Cerebellar nuclear complex (tissue), 1 donor: ENCODE measurements at places on chromosomes 1 and 21.

GRCh38 chr1:6869545-6869944, 84.3 kb downstream of the CAMTA1 start:
- no peak for DNase-seq

- DNase-seq = no peak
Observed at GRCh38 chr21:43872531-43873197, 7.6 kb downstream of the AGPAT3 start.

DNA sequence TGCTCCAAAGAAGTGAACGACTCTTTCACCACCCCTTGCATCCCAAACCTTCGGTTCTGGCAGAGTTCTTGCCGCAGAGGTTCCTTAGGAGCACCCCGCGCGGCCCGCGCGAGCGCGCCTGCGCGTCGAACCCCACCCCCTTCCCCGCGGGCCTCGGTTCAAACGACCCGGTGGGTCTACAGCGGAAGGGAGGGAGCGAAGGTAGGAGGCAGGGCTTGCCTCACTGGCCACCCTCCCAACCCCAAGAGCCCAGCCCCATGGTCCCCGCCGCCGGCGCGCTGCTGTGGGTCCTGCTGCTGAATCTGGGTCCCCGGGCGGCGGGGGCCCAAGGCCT, at the start of gene C1orf56:
Gene C1orf56 (plus strand): TSS at position 161 of the 334 bp plus-strand sequence. CDS start 97 bp downstream, at position 258.
- no peak for DNase-seq

GRCh38 chr1:3779265-3779911, 6.8 kb downstream of the SMIM1 start:
- no peak for DNase-seq

DNA sequence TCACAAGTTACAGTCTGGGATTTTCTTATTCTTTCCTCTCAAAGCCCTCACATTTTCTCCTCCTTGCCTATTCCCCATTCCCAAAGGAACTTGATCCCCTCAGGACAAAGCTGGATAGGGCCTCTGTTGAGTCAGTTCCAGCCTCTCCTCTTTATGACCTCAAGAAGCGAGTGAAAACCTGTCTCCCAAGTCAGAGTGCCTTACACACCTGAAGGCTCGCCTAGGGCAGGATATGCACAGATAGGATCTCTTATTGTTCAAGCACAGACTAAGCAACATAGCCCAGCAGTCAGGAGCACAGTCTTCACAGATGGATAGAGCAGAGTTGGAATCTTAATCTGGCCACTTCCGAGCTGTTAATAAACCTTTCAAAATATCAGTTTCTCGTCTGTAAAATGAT, 60.8 kb upstream of the PRRC2C start:
- no peak for DNase-seq

DNA sequence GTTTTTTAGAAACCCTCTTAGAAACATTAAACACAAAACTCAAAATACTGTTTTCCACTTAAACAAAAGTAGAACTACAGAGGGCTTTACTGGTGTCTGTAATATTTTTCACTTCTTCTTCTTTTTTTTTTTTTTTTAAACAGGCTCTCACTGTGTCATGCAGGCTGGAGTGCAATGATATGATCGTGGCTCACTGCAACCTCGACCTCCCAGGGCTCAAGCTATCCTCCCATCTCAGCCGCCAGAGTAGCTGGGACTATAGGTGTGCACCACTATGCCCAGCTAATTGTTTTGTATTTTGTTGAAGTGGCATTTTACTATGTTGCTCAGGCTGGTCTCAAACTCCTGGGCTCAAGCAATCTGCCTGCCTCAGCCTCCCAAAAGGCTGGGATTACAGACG, 194.8 kb downstream of the DAB1 start:
- DNase-seq = no peak

DNA sequence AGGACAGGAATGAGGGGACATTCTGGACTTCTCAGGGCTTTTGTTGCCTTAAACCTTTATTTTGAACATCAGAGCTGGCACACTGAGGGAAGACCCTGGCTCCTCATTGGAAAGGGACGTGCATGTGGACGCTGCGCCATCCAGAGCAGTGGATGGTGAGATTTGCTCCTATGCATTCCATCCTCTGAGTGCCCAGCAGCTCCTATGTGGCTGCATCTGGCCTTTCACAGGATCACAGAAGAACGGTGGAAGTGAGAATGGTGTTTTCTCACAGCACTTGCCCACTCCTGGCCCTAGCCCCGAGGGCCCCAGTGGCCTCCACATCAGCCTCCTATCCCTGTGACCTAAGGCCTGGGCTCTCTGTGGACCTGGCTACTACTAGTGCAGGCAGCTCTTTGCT, 20.6 kb upstream of the CCDC190 start:
- no peak for DNase-seq

DNA sequence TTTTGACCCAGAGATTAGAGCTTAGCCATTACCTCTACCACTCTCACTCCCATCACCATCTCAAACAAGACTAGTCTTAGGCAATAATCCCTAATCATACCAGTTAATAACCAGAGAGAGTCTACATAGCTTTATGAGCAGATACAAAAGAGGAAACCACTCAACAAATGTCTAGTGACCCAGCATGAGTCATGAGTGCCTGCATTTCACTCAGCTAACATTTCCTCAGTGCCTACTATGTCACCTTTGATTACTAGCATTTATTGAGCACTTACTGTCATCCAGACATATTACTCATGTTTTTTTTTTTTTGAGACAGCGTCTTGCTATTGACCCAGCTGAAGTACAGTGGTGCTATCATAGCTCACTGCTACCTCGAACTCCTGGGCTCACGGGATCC, 35.9 kb upstream of the GALNT2 start:
- DNase-seq = no peak

DNA sequence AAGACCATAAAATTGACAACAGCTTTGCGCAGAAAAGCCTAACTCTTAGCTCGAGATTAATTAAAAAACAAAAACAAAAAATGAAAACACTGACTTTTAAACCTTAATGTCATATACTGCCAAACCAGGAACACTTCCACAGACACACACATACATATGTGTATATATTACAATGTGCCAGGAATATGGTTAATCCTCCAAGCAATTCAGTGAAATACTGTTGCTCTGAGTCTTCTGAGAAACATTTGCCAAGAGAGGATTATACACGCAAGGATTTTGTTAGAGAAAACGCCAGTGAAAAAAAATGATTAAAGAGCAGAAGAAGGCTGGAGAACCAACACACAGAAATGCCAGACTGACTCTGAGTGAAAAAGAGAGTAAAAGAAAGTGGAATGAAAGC, 116.7 kb upstream of the CHRM3 start:
- DNase-seq = no peak

DNA sequence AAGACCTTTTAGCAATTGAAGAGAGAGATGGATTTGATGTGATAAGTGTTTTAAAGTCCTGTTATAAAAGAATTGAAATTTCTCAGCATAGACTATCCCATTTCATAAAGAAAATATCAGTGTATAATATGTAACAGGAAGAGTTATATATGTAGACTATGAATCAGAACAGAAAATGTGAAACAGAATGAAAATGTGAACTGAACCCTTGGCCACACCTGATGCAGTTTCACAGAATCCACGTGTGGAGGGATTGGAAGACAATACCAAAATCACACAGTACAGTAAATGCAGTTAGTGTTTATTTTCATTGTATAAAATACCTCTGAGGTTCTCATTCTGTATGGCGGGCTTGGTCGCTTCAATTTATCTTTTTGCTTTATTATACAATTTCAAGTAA, 9.9 kb upstream of the SLAMF1 start:
- no peak for DNase-seq

- DNase-seq = no peak
Observed at GRCh38 chr21:8992731-8993174, 1528.6 kb upstream of the TPTE start.

DNA sequence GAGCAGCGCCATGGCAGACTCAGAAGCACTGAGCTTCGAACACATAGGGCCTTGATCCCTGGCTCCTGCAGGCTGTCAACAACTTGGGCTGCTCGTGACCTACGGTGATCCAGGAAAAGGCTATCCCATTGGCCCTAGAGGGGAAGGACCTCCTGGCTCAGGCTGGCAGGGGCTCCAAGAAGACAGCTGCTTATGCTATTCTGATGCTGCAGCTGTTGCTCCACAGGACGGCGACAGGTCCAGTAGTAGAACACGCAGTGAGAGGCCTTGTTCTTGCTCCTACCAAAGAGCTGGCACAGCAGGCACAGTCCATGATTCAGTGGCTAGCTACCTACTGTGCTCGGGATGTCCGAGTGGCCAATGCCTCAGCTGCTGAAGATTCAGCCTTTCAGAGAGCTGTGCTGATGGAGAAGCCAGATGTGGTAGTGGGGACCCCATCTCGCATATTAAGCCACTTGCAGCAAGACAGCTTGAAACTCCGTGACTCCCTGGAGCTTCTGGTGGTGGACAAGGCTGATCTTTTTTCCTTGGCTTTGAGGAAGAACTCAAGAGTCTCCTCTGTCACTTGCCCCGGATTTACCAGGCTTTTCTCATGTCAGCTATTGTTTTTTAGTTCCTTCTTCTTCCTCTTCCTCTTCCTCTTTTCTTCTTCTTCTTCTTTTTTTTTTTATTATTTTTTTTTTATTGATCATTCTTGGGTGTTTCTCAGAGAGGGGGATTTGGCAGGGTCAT, 18.9 kb downstream of the ITLN2 start:
- no peak for DNase-seq

- DNase-seq = no peak
Observed at GRCh38 chr1:160205242-160206035, at the start of gene PEA15. Gene PEA15 (plus strand): TSS chr1:160205384. CDS start chr1:160211545, 6,161 bp downstream.

GRCh38 chr1:56061824-56062223, 517.5 kb downstream of the PLPP3 start:
- no peak for DNase-seq
